ENCODE measurements at places on chromosomes 16 and 17. TPM values are rescaled to one million over a fixed set of nuclear protein-coding genes. Genes with fewer than 3 reads are reported as not detected.

TBC1D3E gene
- total RNA-seq: not detected

MYH8 gene
- not detected for total RNA-seq

CCDC40 gene
- total RNA-seq: 1.5 TPM

DPEP2 gene
- not detected for total RNA-seq

HS3ST4 gene
- not detected for total RNA-seq

Measured in fibroblast of lung (primary cell).